ENCODE measurements at places on chromosomes 4 and X.

GRCh38 chr4:169220854-169221411 is 49.8 kb downstream of the SH3RF1 start:
- DNase-seq: no peak

DNA sequence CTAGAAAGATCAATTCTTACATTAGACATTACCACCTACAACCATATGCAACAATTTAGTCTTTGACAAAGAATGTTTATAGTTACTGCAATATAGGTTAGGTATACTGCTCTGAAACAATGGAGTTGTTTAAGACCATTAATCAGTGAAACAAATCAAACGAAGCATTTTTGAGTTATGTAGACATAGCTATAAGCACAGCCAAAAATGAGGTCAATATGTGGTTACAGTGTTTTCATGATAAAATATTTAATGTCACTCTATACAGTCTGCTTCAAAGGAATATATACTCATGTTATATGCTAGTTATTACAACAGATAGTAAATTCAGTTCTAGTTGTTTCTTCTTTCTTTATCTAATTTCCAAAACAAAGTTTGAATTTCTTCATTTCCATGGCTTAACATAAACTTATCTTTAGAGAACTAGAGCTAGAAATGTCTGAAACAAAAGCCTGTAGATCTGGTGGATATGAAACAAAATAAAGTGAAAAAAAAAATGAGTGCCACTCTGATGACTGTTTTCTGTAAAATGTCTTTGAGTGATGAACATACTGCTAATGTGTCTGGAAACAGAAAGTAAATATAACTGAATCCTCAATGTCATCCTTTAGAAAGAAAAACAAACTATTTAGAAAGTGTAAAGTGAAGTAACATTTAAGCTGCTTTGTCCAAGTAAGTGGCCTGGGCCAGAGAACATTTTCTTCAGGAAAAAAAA is 809.0 kb downstream of the FAT4 start:
- DNase-seq: no peak

- no peak for DNase-seq
These were observed 8.7 kb downstream of the WDFY3 start for GRCh38 chr4:84957514-84958420.

DNA sequence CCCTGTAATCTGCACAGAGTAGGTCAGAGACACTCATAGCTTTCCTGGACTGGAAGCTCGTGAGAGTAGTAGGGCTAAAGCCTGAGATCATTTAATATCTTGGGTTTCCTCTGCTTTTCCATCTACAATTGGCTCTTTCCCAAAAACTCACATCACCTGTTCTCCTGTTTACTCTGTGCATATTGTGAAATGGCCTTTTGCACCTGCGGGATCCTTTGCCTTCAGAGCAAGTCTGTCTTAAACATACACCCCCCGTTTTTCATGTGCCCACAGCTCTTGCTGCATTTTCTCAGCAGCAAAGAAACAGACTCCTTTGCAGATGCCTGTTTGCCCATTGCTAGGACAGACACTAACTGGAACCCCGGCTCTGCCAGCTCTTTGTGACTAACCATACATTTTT is 608.3 kb upstream of the PCDH10 start:
- no peak for DNase-seq

DNA sequence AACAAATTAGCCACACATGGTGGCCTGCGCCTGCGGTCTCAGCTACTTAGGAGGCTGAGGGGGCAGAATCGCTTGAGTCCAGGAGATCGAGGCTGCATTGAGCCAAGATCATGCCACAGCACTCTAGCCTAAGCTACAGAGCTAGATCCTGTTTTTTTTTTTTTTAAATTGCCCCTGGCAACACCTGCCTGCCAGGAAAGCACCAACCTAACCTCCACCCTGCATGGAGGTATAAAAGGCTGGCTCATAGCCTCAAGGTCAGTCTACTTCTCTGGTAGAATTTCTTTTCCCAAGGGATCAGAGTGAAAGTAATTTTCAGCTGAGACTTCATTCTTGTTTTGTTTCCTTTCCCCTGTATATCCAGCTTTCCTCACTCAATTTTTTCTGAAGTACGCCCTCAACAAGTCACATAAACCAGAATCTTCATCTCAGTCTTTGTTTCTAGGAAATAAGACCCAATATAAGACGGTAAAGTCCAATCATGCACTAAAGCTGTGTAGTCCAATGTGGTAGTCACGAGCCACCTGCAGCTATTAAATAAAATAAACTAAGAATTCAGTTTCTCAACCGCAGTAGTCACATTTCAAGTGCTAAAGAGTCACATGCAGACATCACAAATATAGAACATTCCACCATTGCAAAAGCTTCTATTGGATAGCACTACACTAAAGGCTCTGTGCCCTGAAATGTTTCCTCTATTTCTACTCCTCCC is 113.3 kb downstream of the HPGD start:
- DNase-seq: no peak

DNA sequence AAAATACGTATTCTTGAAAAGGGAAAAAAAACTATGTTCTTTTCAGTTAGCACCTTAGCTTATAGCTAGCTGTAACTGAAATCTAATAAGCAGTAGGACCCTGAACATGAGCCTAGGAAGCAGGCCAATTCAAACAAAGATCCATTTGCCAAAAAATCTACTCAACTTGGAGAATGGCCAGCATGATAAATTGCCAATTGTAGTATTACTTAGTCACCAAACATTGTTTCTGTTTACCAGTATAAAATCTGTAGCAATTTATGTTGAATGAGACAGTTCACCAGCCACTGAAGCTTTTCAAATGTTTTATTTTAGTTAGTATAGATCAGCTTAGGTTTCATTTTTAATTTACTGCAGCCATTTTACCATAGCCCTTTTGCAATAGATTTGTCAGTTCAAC is 323.6 kb upstream of the DIPK2B start:
- DNase-seq: no peak
